ENCODE measurements at places on chromosomes 11 and 22.
A peak's percentile ranks its signal among the peaks of the same experiment; 100 is the strongest.

DNA sequence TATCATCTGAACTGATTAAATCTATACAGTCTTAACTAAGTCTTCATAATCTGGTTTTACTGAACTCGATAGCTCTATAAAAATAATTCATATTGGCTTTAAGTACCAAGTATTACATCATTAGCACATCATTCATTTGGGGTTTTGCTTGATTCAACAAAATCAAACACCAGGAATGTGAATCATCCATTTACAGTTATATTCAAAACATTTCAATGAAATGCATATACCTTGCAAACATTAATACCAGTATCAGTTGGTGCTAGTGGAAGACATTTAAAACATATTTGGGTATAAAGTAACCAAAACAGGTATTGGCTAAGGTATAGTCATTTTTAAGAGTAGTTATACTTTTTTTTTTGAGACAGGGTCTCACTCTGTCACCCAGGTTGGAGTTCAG lies 12.2 kb upstream of the CCDC89 start:
- no peak for DNase-seq

GRCh38 chr11:125124618-125124992 lies 13.2 kb upstream of the TMEM218 start:
- no peak for DNase-seq

- DNase-seq, result no peak
Observed at GRCh38 chr11:72932132-72932570, 117.9 kb downstream of the ATG16L2 start.

DNA sequence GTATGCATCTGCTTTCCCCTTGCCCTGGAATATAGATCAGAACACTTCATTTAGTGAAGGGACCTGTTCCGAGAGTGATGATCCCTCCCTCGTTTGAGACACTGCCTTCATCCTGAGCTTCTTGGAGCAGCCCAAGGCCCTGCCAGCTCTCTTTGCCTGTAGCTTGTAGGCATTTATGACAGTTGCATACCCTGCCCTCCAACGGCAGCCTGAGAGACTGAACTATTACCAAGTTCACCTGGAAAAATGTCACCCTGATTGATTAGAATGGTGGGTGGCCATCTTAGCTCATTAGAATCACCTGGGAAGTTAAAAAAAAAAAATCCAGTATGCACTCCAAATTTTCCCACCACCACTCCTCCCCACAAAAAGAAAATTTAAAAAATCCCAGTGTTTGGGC lies 1.5 kb downstream of the MICAL3 start:
- DNase-seq, result no peak

DNA sequence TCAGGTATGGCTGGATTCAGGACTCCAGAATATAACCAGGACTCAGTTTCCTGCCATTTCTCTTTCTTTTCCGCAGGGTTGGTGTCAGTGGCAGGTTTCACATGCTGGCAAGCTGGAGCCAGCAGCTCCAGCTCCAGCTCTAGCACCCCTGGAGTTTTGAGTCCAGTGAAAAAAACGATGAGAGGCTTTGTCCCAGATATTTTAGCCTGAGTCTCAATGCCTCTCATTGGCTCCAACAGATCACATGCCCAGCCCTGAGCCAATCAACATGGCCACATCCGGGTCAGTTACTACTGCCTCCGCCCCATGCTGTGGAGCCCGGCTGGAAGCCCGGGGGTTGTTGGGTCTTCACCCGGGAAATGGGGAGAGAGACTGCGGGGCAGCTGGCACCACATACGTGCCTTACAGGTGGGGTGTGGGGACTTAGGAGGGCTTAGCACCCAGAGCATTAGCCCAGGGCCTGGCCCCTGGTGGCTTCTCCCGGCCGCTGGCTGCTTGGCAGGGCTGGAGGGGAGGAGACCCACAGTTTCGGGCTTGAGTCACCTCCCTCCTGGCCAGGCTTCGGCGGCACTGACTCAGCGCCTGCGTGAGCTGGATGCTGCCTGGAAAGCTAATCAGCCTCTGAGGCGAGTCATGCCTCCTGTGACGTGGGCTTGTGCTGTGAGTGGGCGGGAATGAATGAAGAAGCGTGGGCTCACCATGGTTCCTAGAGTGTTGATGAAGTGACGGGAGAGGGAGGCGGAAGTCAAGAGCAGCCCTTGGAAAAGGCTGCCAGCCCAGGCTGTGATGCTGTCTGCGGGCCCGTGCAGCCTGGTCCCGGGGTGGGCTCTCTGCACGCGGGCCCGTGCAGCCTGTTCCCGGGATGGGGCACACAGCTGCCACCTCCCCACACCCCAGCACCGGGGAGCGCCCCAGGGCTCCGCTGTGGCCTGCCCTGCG lies 15.3 kb upstream of the MRTFA start:
- DNase-seq, result peak; percentile 75

GRCh38 chr11:10454878-10455631 lies at the start of gene AMPD3:
AMPD3 (plus strand) TSS chr11:10455264; CDS start chr11:10461520, 6,256 bp downstream.
- DNase-seq, result peak; percentile 96

DNA sequence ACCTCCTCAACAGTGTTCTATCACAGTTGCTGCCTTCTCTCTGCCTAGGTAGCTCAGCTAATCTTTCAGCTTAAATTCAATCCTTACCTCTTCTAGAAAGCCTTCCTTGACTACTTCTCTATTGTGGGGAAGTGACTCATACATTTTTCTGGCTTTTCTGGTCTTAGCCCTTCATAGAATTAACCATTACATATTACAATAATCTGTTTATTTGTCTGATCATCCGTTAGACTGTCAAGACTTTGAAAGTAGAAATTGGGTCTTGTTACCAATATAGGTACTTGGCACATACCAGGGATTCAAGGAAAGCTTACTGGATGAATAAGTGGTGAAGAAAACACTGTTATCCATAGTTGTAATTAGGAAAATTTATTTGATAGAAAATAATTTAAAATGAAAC lies 89.6 kb downstream of the FANCF start:
- DNase-seq, result no peak

DNA sequence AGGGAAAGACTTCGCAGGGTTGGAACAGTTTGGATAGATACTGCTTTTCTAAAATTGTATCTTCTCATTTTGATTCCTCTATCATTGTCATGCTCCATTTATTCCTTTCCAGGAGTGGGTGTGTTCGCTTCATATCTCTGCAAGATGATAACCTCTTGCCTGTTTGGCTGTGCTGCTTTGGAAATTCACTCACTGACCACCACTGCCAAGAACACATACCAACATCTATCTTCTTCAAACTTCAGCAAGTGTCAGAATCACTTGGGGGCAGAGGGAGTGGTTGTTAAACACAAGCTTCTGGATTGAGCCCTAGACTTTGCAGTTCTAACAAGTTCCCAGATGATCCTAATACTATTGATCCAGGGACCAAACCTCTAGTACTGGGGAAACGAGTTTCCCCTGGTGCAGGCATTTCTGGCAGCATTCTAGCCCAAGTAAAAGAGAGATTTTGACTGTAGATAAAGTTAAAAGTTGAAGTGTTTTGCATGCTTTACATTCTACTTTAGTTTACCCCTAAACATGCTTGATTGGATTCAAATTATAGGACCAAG lies 11.5 kb upstream of the DKK3 start:
- DNase-seq, result no peak

- DNase-seq, result no peak
Observed at GRCh38 chr11:79458709-79459108, 17.9 kb upstream of the TENM4 start.

DNA sequence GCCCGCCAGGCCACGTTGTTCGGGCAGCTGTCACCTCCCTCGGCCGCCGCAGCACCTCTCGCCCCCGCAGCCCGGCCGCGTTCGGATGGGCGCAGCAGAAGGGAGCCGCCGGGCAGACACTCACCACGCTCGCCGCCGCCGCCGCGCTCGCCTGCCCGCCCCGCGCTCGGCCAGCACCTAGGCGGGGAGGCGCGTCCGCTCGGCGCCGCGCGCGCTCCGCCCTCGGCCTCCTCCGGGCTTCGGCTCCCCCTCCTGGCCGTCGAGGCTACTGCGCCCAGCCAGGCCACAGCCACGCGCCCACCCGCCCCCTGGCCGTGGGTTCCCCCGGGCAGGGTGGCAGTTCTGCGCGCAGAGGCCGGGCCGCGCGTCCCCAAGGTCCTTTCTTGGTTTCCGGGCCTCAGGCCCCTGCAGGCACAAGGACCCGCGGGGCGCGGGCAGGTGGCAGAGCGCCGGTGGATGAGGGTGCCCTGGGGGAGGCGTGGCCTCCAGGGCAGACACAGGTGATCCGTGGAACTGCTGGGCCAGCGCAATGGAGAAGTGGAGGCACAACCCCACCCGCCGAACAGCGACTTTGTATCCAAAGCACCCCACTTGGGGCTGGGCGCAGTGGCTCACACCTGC lies at the start of gene SLC25A22:
Gene SLC25A22, minus strand, starts transcription at position 189 of the 621 bp plus-strand sequence. CDS start 3,275 bp downstream, outside the sequence.
- DNase-seq, result no peak

GRCh38 chr11:46134061-46134460 lies 12.8 kb upstream of the PHF21A start:
- no peak for DNase-seq

- no peak for DNase-seq
Observed at GRCh38 chr22:41770715-41771468, 29.6 kb upstream of the CCDC134 start.

DNA sequence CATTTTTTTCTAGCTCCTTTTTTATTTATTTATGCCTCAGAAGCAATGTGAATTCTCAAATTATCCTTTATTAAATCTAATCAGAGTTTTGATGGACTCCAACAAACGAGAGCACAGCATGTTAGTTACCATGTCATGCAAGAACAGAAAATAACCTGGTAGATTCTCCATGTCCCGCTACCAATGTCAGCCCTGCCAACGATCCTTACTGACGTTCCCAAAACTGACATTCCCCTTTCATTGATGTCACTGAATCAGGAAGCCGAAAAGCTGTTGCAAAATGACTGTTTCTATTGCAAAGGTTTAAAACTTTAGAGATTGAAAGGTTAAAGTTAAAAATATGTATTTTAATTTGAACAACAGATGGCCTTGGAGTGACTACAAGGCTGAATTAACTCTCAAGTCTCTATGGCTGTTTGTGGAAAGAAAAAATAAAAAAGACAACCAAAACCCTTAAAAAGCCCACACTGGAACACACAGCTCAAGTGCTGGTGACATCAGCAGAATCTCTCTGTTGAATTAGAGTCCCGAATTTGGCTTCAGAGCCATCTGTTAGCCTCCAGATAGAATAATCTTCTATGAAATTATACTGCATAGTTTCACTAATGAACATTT lies 96.8 kb downstream of the BDNF start:
- DNase-seq, result no peak

DNA sequence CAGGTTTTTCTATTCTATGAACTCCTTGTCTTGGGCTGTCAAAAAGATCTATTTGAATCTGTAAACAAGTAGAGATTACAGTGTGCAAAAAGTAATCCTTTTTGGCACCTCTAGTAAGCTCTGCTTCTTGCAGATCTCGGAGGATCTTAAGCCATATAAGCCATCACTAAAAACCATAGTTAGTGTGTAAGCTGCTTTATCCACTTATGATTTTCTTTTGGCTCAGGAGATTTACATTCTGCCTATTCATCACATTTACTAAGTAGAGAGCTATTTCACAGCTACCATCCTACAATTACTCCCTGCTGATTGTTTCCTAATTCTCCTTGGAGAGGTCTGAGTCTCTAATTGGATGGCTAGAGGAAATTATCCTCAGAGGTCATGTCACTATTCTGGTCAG lies 385.7 kb downstream of the AASDHPPT start:
- peak; percentile 73 for DNase-seq

- peak; percentile 29 for DNase-seq
Observed at GRCh38 chr11:35116762-35117640, 22.0 kb upstream of the CD44 start.

DNA sequence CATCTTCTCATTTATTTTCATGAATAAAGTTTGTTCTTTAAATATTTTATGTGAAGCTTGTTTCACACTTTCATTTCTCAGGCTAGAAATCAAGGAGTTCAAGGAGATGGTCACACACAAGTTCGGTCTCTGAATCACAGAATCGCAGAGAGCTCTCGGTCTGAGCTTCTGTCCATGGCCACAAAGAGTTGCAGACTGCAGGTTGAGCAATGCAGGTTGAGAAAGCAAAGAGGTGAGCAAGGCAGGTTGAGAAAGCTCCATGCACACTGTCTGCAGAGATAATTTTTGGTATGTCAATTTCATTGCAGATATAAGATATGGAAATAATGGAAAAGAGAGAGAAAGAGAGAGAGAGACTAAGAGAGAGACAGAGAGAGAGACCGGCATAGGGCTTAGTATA lies 32.9 kb upstream of the VWA5A start:
- DNase-seq, result no peak

GRCh38 chr11:32729976-32730375 lies 64.5 kb downstream of the CCDC73 start:
- no peak for DNase-seq

DNA sequence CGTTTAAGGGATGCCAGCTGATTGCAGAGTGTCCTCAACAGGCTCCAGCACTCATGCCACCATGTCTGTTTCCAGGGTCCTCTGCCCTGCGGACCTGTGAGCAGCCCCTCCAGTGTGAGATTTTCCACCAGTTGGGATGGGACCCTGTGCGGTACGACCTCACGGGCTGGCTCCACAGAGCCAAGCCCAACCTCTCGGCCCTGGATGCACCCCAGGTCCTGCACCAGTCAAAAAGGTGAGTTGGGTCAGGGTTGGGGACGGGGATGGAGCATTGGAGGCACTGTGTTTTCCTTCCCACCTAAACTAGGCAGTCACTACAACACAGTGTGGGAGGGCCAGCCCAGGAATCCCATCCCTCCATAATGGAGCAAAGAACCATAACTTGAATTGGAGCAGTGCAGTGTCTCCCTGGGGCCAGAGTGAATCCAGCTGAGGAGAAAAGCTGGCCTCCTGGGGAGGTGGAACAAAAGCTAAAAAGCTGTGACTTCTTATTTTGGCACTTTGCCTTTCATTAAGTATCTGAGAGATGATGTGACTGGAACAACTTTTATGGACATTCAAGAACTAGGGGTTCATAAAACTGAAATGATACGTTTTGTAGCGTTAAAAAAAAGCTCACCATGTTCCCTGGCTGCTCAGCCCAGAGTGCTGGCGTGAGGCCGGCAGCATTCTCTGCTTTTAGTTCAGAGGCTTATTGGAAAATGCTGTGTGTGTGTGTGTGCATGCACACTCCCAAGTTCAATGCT lies 101.8 kb downstream of the MYO18B start:
- no peak for DNase-seq

DNA sequence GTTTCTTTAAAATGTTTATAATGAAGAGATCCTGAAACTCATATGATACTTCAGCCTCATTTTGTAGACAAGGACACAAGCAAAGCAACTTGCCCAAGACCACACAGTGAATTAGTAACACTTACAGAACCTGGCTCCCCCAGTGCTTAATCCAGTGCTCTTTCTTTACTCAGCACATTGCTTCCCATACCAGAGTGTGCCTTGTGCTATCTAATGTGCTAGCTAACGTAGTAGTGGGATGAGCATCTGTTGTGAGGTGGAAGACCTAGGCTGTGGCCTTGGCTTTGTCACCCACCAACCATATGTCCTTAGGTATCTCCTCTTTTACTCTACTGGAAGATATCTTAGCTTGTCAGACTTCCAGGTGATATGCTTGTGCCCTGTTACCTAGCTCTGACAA lies 5.1 kb downstream of the SPCS2 start:
- no peak for DNase-seq

GRCh38 chr11:88039476-88040147 lies 135.6 kb downstream of the RAB38 start:
- no peak for DNase-seq

GRCh38 chr11:72633068-72633467 lies 41.2 kb downstream of the PDE2A start:
- no peak for DNase-seq

All from NCI-H524 treated with DMSO at 0.1 percent for 48 hours (cell line).